ENCODE measurements at places on chromosomes 3 and 15. TPM values are rescaled to one million over a fixed set of nuclear protein-coding genes. Genes with fewer than 3 reads are reported as not detected.

Gene RASL12
- total RNA-seq, result not detected

Gene PLSCR5
- not detected for total RNA-seq

Gene CHRNA5
- total RNA-seq, result 9.0 TPM

Gene CACNA2D2
- 0.03 TPM for total RNA-seq

Gene AGBL1
- total RNA-seq, result not detected

Gene KLHL6
- not detected for total RNA-seq

Gene EDC3
- total RNA-seq, result 26.0 TPM

Gene USP19
- total RNA-seq, result 42.1 TPM

Gene CYP1A1
- not detected for total RNA-seq

Gene QTRT2
- 31.2 TPM for total RNA-seq

Gene FBXO22
- total RNA-seq, result 86.0 TPM

Gene NEK4
- 27.3 TPM for total RNA-seq

Gene MUSTN1
- not detected for total RNA-seq

Gene PARP6
- 20.6 TPM for total RNA-seq

Gene LIPC
- total RNA-seq, result 4.0 TPM

Gene NSUN3
- 8.9 TPM for total RNA-seq

Gene BSN
- total RNA-seq, result not detected

Gene STAC
- total RNA-seq, result 8.7 TPM

Gene ATP10A
- total RNA-seq, result 2.9 TPM

DNA sequence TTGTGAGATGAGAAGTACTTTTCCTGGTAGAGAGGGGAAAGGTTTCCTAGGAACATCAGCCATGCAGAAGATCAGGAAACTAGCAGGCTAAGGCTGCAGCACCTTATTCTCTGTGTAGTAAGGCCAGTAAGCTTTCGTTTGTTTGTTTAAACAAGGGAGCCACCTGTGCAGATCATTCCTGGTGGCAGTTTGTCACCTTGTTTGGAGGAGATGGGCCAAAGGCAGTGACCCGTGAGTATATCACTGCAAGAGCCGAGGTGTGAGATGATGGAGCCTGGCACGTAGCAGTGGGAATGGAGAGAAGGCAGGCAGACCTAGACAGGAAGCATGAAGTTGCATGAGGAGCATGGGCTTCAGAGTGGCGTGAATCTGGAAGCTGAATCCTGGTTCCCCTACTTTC, 19.6 kb downstream of the ATG7 start:
- peak; percentile 84 for DNase-seq

DNA sequence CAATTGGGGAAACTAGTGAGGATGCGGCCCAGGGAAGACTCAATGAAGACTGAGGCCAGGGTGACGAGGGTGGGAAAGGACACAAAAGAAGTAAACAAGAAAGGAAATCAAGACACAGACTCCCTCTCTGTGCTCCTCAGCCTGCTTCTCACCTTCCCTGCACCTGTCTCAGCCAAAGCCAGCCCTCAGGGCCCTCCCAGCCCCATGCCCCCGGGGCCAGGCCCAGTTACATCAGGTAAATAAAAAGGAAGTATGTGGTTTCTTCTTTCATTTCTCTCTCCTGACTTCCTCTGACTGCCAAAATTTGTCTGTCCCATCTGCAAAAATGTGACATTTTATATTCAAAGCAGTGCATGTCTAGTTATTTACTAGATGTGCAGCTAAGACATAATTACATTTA, 328.0 kb downstream of the UACA start:
- no peak for DNase-seq

DNA sequence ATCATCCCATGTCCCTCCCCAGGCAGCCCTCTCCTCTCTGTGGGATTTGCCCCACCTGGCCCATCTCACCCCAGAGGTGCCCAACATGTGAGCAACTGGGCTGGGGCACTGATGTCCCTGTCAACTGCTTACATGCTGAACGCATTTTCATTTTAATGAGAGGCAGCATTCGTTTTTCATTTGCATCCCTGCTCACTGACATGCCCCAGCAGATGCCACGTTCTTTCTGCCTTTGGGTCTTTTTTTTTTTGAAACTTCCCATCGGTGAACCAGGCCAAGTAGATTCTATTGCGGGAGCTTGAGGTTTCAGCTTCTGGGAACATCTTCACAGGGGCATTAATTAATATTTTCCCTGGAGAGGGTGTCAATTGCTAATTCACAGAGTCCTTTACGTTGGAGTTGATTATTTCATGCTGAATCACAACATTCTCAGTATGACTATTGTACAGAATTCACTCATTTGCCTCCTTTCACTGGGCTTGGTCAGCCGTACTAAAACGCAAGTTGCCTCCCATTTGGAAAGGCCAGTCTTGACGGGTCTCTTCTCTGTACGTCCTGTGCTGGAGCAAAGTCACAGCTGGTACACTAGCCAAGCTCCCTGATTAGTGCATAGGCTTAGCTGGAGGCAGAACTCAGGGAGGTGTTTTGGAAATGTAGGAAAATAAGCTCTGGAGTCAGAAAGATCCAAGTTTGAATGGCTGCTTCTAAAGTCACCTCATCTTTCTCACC, 69.8 kb downstream of the CHRNA7 start:
- no peak for DNase-seq

DNA sequence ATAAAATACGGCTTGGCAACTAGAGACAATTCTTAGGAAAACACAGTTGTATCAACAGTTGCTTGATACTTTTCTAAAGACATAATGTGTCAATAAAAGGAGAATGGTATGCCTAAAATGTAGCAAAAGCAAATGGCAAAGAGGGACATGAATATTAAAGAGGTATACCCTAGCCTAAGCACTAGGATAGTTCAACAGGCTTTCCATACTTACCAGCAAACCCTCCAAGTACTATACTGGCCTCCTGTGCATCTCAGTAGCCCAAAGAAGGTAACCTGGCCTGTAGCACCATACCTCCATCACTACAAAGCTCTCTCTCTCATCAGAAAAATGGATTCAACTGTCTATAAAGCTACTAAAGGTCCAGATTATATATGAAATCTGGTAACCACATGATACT, 7.5 kb downstream of the SETD2 start:
- no peak for DNase-seq

GRCh38 chr3:21979706-21980105, 228.7 kb upstream of the ZNF385D start:
- DNase-seq, result no peak

DNA sequence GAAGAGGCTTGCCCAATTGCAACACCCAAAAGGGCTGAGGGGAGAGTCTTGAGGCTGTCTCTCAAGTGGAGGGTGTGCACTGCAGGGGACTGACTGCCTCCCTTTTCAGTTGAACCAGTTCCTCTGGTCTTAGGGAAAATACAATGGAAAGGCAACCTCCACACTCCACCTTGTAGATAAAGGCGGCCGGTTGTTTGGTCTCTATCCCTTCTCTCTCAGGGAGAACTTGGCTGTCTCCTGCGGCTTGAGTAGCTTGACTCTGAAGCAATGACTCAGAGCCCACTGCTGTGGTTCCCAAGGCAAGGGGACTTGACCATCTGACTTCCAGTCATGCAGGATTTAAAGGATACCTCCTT, 143.2 kb upstream of the UMPS start:
- no peak for DNase-seq

GRCh38 chr15:83449250-83449671, 2.1 kb downstream of the SH3GL3 start:
- no peak for DNase-seq

- DNase-seq, result peak; percentile 60
These were observed 276.6 kb upstream of the GADL1 start for GRCh38 chr3:31170932-31171670.

- no peak for DNase-seq
These were observed 53.0 kb upstream of the FGD5 start for GRCh38 chr3:14765576-14766427.

GRCh38 chr3:35971686-35972085, 332.4 kb downstream of the ARPP21 start:
- no peak for DNase-seq

DNA sequence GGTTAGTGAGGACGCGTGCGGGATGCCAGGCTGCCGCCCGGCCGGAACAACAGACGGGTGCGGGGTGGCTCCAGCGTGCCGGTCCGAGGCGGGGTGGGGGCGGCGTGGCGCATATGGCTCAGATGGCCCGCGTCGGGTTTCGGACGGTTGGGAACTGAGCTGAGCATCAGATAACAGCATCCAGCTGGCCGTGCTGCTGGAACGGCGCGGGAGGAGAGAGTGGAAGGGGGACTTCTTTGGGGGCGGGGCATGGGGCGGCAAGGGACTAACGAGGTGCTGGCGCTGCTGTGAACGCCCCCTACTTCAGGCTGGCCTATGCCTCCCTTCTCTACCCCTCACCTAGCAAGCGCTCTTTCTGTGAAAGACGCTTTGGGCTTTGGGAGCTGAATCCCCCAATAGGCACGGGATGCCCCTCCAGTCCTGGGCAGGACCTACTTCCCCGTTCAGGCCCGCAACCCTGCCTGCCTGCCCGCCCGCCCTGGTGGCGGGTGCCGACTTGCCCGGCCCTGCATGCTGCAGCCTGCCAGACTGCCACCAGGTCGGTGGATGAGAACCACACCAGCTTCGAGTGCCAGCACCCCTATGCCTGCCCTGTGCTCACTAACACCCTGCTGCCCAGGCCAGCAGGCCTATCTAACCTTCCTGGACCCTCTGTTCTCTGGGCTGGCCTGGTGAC, 542 bp downstream of the INKA1 start:
- DNase-seq, result no peak

- peak; percentile 72 for DNase-seq
These were observed 354.6 kb upstream of the ROPN1 start for GRCh38 chr3:124346487-124346886.

DNA sequence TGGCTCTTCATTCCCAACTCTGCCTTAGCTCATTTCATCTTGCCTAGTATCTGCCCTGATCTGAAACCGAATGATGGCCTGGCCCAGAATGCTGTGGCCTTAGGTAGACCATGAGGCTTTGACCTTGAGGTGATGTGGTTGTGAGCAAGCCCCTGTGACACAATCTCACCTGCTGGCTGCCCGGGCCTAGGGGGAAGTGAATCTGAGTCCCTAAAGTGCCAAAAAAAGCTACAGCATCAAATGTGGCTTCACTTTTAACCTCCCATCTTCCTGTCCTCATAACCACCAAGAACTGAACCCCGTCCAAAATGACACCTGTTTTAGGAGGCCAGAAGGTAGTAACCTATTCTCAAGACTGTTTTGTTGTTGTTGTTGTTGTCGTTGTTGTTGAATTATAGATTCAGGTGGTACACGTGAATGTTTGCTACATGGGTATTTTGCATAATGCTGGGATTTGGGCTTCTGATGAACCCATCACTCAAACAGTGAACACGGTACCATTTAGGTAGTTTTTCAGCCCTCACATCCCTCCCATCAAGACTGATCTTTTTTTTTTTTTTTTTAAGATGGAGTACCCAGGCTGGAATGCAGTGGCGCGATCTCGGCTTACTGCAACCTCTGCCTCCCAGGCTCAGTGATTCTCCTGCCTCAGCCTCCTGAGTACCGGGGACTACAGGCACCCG, 54.6 kb downstream of the MCCC1 start:
- DNase-seq, result no peak

GRCh38 chr15:100131321-100132224, 210.2 kb downstream of the ADAMTS17 start:
- no peak for DNase-seq

GRCh38 chr15:44438402-44438801, 11.0 kb downstream of the CTDSPL2 start:
- no peak for DNase-seq

DNA sequence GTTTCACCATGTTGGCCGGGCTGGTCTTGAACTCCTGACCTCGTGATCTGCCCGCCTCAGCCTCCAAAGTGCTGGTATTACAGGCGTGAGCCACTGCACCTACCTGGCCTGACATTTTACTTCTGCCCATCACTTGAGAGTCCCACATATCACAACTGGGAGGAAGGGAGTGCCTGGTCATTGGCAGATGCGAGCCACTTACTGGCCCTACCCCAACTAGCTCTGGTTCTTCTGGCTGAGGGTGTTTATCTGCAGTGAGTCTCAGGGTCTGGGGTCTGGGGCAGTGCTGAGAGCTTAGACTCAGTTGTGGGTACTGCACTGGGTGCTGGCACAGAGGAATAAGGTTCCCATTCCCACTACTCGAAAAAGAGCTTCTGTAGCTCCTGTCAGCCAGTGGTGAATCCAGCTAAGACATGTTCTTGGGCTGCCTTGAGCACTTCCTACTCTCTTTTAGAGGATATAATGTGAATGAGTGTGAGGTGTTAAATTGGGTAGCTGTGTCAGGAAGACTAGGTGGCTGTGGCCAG, 30.2 kb downstream of the DAG1 start:
- DNase-seq, result no peak

DNA sequence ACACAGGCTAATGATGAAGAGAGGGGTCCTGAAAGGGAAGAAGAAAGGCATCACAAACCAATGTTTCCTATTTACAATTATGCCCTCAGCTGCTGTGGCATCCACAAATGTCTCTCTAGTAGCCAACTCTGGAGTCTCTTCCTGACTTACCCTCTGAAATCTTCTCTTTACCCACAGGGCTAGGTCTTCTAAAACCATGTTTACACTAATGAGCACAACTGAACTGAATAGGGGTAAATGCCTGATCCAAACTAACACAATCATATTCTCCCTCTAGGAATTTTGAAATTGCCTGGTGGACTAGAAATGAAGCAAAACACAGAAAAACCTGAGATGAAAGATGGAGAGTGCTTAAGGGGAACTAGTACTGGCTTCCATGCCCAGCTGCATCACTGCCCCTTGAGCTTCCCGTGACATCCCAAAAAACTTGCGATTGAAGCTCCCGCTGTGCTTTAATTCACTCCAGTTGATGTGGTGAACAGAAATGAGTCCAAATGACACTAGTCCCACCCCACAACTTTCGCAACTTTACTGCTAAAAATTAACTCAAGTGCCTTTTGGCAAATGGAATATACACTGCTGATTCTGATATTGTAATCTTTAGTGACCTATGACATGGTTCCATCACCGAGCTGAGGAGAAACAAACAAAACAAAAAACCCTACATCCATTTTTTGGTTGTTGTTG, 32.8 kb downstream of the CFAP20DC start:
- DNase-seq, result no peak

DNA sequence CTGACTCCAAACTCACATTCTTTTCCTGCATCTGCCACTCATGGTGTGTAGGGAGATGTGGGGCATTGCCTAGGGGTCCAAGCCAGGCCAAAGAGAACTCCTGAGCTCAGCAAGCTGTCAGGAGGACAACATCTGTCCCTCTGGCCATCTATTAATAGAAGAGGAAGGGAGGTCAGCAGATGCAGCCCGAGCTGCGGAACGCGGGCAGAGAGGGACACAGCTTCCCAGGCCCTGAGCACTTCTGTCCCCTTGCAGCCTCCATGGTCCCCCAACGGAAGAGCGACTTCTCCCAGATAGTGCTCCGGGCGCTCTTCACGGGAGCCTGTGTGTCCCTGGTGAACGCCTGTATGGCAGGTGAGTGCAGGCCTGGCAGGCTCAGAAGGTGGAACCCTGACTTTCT, 37.3 kb upstream of the PDE8A start:
- DNase-seq, result no peak

DNA sequence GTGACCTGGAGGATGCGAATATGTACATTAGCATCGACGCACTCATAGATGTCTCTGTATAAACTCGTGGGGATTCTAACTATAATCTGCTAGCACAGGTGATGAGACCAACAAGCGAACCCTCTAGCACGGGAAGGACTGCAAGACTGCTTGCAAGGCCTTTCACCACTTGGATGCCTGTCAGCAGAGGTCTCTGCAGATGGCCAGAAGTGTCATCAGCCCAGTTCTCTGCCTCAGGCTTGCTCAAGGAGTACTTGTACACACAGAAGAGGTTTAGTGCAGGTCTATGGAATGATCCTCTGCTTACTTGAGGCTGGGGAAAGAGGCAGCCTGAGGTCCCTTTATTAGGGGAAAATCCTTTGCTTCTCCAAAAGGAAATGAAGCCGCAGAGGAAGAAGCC, 48.1 kb downstream of the EDEM1 start:
- no peak for DNase-seq
